ENCODE measurements at places on chromosomes 7 and 10. TPM values are rescaled to one million over a fixed set of nuclear protein-coding genes. Genes with fewer than 3 reads are reported as not detected.

DNA sequence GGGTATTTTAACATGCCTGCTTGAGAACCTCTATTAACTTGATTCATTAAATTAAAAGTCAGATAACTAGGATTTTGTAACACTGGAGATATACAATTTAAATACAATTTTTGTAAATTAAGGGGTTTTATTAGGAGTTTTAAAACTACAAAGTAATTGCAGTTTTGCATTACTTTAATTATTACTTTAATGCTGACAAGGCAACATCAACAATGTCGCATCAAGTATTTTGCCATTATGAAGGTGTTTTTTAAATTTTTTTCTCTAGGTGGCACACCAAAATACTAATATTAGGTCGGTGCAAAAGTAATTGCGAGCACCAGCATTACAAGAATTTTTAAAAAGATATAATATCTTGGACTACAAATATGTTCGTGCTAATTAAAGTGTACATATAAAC lies 513.4 kb downstream of the ANKRD7 start:
- no peaks in the 10 kb centered on the region for H3K27me3 ChIP-seq
- no peak for DNase-seq
- no peaks in the 10 kb centered on the region for H3K36me3 ChIP-seq
- H3K4me3 ChIP-seq: no peak overlapping the region
- no peak overlapping the region for H3K27ac ChIP-seq

The DPP6 gene
- total RNA-seq: not detected

The OR2A5 gene
- not detected for total RNA-seq

GRCh38 chr7:123143252-123144006 lies 56.3 kb downstream of the SLC13A1 start:
- H3K4me1 ChIP-seq: no peaks in the 10 kb centered on the region
- no peaks in the 10 kb centered on the region for H3K27me3 ChIP-seq
- no peak overlapping the region for H3K4me3 ChIP-seq
- H3K36me3 ChIP-seq: no peaks in the 10 kb centered on the region
- no peak for DNase-seq

- no peak for DNase-seq
- H3K4me3 ChIP-seq: no peak overlapping the region
- H3K27ac ChIP-seq: no peak overlapping the region
- H3K4me1 ChIP-seq: peaks cover 41% of the 10 kb centered on the region
Observed at GRCh38 chr7:129917934-129918333, 34.8 kb downstream of the UBE2H start.

DNA sequence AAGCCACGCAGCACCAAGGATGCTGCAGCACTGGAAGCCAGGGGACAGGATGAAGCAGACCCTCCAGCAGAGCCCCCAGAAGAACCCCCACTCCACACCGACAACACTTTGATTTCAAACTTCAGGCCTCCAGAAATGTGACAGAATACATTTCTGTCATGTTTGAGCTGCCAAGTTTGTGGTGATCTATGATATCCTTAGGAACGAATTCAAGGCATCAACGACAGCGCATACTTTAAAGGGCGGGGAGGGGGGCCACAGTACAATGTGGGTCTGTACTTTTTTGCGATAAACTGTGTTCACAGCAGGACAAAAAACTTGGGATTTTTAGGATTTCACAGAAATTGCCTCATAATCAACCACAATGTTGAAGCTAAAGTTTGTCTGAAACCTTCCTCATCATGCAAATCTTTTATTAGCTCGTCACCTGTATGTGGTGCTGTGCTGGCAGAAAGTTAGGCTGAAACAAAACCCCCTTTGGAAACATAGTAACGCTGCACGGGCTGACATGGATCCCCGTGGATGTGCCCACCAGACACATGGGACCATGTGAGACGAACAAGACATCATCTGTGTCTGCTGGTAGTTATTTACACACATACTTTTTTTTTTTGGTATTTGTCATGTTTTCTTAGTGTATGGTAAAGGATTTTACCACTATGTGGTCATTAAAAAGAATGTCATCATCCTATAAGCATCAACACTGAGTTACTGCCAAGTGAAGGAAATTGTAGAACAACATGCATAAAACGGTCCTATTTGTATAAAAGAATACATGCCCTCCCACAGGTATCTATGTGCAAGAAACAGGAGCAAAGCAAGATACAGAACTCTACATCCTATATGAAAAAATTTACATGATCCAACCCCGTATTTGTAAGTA lies 113.3 kb upstream of the AFAP1L2 start:
- H3K4me1 ChIP-seq: peaks cover 79% of the 10 kb centered on the region
- no peak for DNase-seq
- H3K36me3 ChIP-seq: peaks cover 6% of the 10 kb centered on the region
- H3K27ac ChIP-seq: peak overlapping the region; percentile 61

The DYNC1I1 gene
- total RNA-seq: 0.12 TPM

- no peak for DNase-seq
- no peak overlapping the region for H3K4me3 ChIP-seq
- no peaks in the 10 kb centered on the region for H3K27me3 ChIP-seq
- H3K4me1 ChIP-seq: no peaks in the 10 kb centered on the region
- H3K36me3 ChIP-seq: no peaks in the 10 kb centered on the region
Observed at GRCh38 chr10:54985732-54986131, 184.7 kb upstream of the PCDH15 start.

- DNase-seq: no peak
- H3K27ac ChIP-seq: peak overlapping the region; percentile 71
- H3K36me3 ChIP-seq: no peaks in the 10 kb centered on the region
- no peaks in the 10 kb centered on the region for H3K27me3 ChIP-seq
- H3K4me1 ChIP-seq: peaks cover 15% of the 10 kb centered on the region
Observed at GRCh38 chr10:102621443-102622325, 22.6 kb upstream of the TRIM8 start.

DNA sequence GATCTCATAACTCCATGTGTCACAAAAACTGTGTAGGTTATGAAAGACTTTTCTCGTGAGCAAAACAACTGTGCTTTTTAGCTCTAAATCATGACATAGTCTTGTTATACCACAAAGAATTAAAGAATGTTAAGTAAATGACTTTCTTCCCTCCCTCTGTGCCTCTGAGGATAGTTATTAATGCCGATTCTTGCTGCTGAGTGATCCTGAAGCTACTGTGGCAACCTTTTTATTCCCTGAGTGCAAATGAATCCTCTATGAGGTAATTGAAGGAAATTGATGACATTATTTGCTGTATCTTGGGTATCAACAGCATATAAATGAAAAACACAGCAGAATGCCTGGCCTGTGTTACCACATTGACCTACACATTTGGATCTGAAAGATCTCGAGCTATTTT lies 142.2 kb upstream of the HDAC9 start:
- H3K27ac ChIP-seq: no peak overlapping the region
- H3K4me3 ChIP-seq: no peak overlapping the region
- peaks cover 4% of the 10 kb centered on the region for H3K27me3 ChIP-seq
- no peaks in the 10 kb centered on the region for H3K36me3 ChIP-seq
- no peak for DNase-seq

- no peaks in the 10 kb centered on the region for H3K27me3 ChIP-seq
- H3K27ac ChIP-seq: peak overlapping the region; percentile 59
- H3K4me1 ChIP-seq: peaks cover 26% of the 10 kb centered on the region
- H3K4me3 ChIP-seq: no peak overlapping the region
Observed at GRCh38 chr10:33095867-33096815, 138.1 kb upstream of the ITGB1 start.

The CPN1 gene
- not detected for total RNA-seq

The PTN gene
- not detected for total RNA-seq

- peaks cover 72% of the 10 kb centered on the region for H3K27me3 ChIP-seq
- no peak overlapping the region for H3K27ac ChIP-seq
- H3K36me3 ChIP-seq: peaks cover 4% of the 10 kb centered on the region
- no peak for DNase-seq
Observed at GRCh38 chr7:157014635-157015555, 4.4 kb upstream of the MNX1 start.

GRCh38 chr7:107931740-107932515 lies 40.9 kb downstream of the DLD start:
- H3K27me3 ChIP-seq: no peaks in the 10 kb centered on the region
- H3K4me1 ChIP-seq: peaks cover 10% of the 10 kb centered on the region
- no peak for DNase-seq
- no peak overlapping the region for H3K4me3 ChIP-seq
- peak overlapping the region; percentile 16 for H3K27ac ChIP-seq
- no peaks in the 10 kb centered on the region for H3K36me3 ChIP-seq

DNA sequence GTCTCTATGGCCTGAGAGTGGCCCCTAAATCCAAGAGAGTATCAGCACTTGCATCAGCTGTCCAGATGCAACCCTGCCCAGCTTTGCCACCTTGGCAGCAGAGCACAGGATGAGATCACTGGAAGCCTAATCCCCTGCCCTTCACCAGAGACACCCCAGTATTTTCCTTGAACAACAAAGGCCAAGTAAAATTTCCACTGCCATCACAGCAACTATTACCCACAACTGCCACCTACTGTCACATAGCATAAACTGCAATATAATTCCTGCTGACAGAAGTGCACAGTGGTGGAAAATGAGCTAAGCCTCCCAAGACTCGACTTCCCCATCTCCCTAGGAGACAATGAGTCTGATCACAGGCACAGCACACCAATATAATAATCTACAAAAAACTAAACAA lies 462.8 kb upstream of the ZWINT start:
- no peak overlapping the region for H3K27ac ChIP-seq
- no peaks in the 10 kb centered on the region for H3K36me3 ChIP-seq
- no peak for DNase-seq
- no peaks in the 10 kb centered on the region for H3K27me3 ChIP-seq
- no peak overlapping the region for H3K4me3 ChIP-seq

GRCh38 chr7:115971506-115971905 lies 59.1 kb downstream of the TFEC start:
- no peaks in the 10 kb centered on the region for H3K36me3 ChIP-seq
- H3K27ac ChIP-seq: no peak overlapping the region
- DNase-seq: no peak
- H3K4me1 ChIP-seq: no peaks in the 10 kb centered on the region
- H3K4me3 ChIP-seq: no peak overlapping the region
- no peaks in the 10 kb centered on the region for H3K27me3 ChIP-seq

- H3K36me3 ChIP-seq: peaks cover 4% of the 10 kb centered on the region
- peaks cover 2% of the 10 kb centered on the region for H3K4me1 ChIP-seq
- no peak overlapping the region for H3K27ac ChIP-seq
- peaks cover 18% of the 10 kb centered on the region for H3K27me3 ChIP-seq
Observed at GRCh38 chr7:34900891-34901513, 136.3 kb downstream of the DPY19L1 start.

DNA sequence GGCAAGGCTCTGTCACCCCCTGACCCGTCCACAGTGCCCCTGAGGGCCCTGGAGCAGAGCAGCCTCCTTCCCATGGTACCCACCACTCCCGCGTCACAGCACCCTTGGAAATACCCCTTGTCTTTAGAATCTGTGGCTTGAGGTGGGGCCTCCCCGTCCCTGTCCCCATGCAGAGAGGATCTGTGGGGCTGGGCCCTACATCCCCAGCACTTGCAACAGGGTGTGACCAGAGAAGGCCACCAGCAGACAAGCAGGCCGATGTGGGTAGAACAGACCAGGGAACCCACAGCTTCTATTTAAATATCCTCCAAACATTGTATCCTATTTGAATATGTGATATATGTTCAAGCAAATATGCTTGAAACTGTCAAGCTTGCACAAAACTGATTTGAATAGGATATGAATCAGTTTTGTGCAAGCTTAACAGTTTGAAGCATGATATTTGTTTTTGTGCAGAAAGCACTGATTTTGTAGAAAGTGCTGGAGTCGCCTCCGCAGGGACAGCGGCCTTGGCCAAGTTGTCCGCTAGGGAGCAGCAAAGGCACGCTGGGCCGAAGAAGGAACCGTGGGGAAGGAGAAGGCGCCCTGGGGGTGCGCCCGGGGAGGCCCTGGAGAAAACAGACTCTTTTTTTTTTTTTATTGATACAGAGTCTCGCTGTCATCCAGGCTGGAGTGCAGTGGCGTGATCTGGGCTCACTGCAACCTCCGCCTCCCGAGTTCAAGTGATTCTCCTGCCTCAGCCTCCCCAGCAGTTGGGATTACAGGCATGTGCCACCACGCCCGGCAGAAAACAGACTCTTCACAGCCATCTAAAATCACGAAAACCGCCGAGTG lies 2.2 kb downstream of the CFAP46 start:
- peaks cover 60% of the 10 kb centered on the region for H3K27me3 ChIP-seq
- H3K4me1 ChIP-seq: peaks cover 5% of the 10 kb centered on the region
- no peak for DNase-seq
- peaks cover 3% of the 10 kb centered on the region for H3K36me3 ChIP-seq
- H3K4me3 ChIP-seq: no peak overlapping the region
- no peak overlapping the region for H3K27ac ChIP-seq

The ACTR1A gene
- total RNA-seq: 58.0 TPM

The PPP1R17 gene
- total RNA-seq: not detected

The TACC2 gene
- not detected for total RNA-seq

DNA sequence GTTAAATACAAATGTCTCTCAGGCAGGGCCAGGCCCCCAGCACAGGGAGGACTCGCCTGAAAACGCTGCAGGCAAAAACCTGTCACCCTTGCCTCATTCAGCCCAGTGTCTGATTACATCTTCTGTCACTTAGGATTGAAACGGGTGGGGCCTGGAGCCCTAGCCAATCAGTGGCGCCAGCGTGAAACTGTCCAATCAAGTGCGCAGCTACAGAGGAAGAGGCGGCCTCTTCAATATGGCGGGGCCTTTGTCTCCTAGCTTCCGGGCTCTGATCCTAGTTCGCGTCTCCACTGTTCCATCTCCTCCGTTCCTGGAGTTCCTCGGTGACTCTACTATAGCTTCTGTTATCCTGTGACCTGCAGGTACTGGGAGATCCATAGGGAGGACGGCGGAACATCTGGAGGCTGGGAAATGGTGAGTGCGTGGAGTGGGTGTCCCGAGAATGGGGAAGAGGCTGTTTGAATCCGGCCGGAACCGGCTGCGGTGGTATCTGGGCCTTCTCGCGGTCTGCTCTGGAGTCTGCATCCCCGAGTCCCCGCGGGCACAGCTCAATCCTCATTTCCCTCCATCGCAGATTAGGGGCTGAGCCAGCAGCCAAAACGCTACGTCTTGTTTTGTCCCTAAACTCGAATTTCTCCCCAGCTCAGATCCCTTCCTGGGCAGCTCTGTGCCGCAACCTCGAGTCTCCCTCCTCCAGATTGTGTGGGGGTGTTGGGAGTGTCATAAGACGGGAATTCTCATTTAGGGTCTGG lies at the start of gene ZNF736:
Gene ZNF736, plus strand, starts transcription at position 222 of the 752 bp plus-strand sequence. Its CDS starts 190 bp downstream, at position 412.
- H3K4me3 ChIP-seq: peak within 1 kb of the TSS; percentile 95
- H3K27ac ChIP-seq: peak within 1 kb of the TSS; percentile 90
- DNase-seq: peak; percentile 65
- H3K36me3 ChIP-seq: no peaks in the 10 kb centered on the region
- peaks cover 15% of the 10 kb centered on the region for H3K4me1 ChIP-seq
- no peaks in the 10 kb centered on the region for H3K27me3 ChIP-seq

- H3K4me3 ChIP-seq: no peak overlapping the region
Observed at GRCh38 chr10:98296524-98296923, 28.5 kb upstream of the LOXL4 start.

GRCh38 chr10:44991571-44991970 lies 9.2 kb upstream of the ZNF22 start:
- H3K4me1 ChIP-seq: peaks cover 9% of the 10 kb centered on the region
- no peak overlapping the region for H3K4me3 ChIP-seq
- H3K27ac ChIP-seq: no peak overlapping the region
- H3K36me3 ChIP-seq: no peaks in the 10 kb centered on the region
- H3K27me3 ChIP-seq: peaks cover 36% of the 10 kb centered on the region

Data from T-helper 17 cell (primary cell).